CD4-positive, alpha-beta memory T cell (primary cell): ENCODE measurements at places on chromosomes 11 and 22.

- DNase-seq: no peak
Observed at GRCh38 chr11:60984636-60985035, 13.2 kb downstream of the CD6 start.

DNA sequence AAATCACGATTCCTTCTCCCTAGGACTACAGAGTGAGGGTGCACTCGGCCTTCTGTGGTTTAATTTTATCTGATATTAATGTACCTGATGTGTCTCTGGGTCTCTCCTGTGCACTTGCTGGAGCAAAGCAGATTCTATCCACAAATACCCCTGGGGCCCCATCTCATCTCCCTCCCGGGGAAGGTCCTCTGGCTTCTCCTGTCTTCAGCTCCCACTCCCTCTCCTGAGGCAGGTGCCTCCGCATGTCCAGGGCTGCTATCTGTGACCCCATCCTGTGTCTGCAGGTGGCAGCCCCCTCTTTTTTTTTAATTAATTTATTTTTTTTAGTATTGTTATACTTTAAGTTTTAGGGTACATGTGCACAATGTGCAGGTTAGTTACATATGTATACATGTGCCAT lies 558.7 kb downstream of the BRD1 start:
- no peak for DNase-seq

GRCh38 chr22:47115921-47116320 lies 353.5 kb downstream of the TBC1D22A start:
- no peak for DNase-seq

DNA sequence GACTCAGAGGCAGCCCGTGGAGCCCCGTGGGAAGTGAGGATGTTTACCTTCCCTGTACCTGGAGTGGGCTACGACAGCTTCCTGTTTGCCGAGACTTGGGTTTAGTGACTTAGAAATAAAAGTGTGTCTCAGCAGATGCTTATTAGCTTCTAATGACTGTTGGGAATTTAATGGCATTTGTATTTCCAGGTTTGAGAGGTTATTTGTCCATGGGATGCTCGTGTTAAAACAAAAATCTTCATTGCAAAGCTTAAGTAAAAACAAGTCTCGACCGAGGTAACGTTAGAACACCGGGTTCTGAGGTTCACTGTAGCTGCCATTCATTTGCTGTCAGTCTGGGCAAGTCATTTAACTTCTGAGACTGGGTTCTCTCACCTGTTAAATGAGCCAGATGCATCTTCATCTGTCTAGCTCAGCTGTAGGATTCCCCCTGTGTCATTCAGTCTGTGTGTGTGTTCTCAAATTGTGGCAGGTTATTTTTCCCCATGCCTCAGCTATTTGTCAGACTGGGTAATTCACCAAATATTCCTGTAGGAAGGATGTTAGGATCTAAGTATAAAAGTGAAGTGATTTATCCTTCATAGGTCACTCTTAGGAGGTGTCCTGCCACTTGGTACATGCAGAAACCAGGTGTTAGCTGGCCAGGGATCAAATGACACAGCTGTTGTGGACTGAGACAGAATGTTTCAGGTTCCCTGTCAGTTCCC lies 791 bp downstream of the EI24 start:
- no peak for DNase-seq

GRCh38 chr22:28637225-28637624 lies 42.4 kb downstream of the TTC28 start:
- DNase-seq: no peak

- no peak for DNase-seq
Observed at GRCh38 chr11:63802637-63803414, 10.4 kb upstream of the SPINDOC start.
